NCI-H1694 treated with DMSO at 0.1 percent for 48 hours (cell line): ENCODE measurements at places on chromosomes 12 and 14.

- no peak for DNase-seq
These were observed 116.2 kb upstream of the ATP2B1 start for GRCh38 chr12:89824822-89825221.

- no peak for DNase-seq
These were observed 191.9 kb downstream of the STXBP6 start for GRCh38 chr14:24858052-24858451.

DNA sequence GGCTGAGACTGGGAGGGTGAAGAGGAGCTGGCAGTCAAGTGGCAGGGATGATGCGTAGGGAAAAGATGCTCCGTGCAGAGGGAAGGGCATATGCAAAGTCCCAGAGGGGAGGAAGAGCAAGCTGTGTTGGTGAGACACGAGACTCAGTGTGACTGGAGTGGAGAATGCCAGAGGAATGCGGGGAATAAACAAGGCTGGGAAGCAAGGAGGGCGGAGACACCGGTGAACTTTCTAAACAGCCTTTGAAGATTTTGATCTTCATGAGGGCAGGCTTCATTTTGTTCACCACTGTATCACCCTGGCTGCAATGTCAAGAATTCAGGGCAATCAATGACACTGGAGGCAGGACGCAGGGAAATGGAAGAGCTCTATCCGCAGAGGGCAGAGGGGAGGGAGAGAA lies 535.8 kb downstream of the FUT8 start:
- DNase-seq: no peak

GRCh38 chr12:53638057-53638456 lies 11.9 kb upstream of the ATF7 start:
- no peak for DNase-seq

DNA sequence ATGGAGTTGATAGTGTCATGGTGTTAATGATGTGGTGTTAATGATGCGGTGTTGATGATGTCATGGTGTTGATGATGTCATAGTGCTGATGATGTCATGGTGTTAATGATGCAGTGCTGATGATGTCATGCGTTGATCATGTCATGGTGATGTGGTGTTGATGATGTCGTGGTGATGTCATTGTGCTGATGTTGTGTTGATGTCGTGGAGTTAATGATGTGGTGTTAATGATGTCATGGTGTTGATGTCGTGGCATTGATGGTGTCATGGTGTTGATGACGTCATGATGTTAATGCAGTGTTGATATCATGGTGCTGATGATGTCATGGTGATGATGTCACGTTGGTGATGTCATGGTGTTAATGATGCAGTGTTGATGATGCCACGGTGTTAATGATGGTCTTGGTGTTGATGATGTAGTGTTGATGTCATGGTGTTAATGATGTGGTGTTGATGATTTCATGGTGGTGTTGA lies 49.1 kb upstream of the RIMBP2 start:
- no peak for DNase-seq

GRCh38 chr14:49767270-49767570 lies 733 bp upstream of the KLHDC2 start:
- no peak for DNase-seq

GRCh38 chr12:115864396-115864795 lies 413.1 kb downstream of the MED13L start:
- DNase-seq: no peak
